Activated B cell treated with CpG ODN at 0.5 μM for 24 hours (primary cell): ENCODE measurements at places on chromosomes 16 and 17. TPM values are rescaled to one million over a fixed set of nuclear protein-coding genes. Genes with fewer than 3 reads are reported as not detected.

- DNase-seq, result no peak
- H3K36me3 ChIP-seq, result peaks cover 16% of the 10 kb centered on the region
- peak overlapping the region; percentile 66 for H3K4me3 ChIP-seq
These were observed 53.8 kb upstream of the SLC25A19 start for GRCh38 chr17:75342996-75343395.

DNA sequence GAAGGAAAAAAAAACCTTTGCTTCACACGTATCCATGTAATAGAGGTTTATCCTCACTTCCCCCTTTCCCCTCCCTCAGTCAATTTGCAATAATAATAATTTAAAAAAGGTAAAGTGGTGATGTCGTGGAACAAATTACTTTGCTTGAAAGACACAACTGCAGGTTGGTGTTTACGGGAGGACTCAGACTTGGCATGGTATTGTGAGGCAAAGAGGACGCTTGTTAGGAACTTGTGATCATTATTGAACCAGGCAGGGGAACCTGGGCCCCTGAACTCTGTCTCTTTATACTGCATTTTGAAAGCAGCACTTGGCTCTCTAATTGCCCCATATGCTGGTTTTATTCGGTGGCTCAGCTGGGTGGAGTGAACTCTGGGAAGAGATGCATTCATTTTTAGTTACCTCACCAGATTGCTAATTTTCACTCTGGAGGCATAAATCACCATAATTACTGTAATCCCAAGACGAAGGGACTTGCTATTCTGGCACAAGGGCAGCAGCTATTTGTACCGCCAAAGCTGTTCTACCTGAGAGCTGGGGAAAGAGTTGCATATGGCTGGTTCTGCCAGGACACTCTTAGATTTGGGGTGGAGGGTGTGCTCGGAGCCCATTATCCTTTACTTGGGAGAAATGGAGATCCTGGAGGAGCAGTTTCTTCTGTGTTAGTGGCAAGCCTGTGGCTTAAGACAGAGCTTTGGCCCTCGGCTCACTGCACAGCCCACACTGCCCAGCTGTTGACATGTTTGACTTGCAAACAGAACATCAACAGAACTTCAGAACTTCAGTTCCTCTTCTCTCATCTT is 5.7 kb upstream of the DHX8 start:
- no peak for DNase-seq
- H3K4me1 ChIP-seq, result peaks cover 1% of the 10 kb centered on the region
- H3K4me3 ChIP-seq, result no peak overlapping the region
- no peak overlapping the region for H3K27ac ChIP-seq

GRCh38 chr17:44502598-44503146 is 534 bp downstream of the GPATCH8 start:
- no peak for DNase-seq
- H3K36me3 ChIP-seq, result peaks cover 14% of the 10 kb centered on the region
- peak overlapping the region; percentile 95 for H3K27ac ChIP-seq
- peak overlapping the region; percentile 98 for H3K4me3 ChIP-seq
- H3K4me1 ChIP-seq, result peaks cover 45% of the 10 kb centered on the region

DNA sequence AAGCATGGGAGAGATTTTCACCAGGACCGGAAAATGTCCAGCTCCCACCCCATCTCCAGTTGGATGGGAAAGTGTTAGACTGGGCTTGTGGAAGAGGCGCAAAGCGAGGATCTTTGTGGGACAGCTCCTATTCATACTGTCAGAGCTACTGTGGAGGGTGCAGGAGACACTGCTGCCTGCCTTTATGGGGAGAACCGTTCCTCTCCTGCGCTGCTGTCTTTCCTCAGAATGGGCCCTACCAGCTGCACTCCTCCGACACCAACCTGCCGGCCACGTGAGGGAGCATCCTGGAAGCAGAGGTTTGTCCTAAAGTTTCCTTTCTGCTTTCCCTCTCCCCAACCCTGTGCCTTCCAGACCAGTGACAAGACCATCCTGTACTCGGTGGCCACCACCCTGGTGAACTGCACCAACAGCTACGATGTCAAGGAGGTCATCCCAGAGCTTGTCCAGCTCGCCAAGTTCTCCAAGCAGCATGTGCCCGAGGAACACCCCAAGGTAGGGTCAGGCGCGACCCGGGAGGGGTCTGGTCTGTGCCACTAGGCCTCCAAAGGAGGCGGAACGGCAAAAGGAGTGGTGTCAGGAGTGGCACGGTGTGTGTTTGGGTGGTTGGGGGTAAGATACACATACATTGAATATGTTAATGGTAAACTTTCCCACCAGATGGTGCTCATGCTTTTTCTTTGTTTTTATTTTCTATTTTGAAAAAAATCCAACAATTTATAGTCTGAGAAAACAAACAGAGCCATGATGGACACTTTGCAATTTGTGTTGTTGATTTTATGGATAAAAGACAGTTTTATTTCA is 23.0 kb downstream of the SLC35G3 start:
- no peaks in the 10 kb centered on the region for H3K36me3 ChIP-seq
- no peak for DNase-seq
- peaks cover 16% of the 10 kb centered on the region for H3K27me3 ChIP-seq
- H3K4me1 ChIP-seq, result no peaks in the 10 kb centered on the region
- no peak overlapping the region for H3K27ac ChIP-seq

GRCh38 chr16:28986492-28986891 is 1.6 kb downstream of the LAT start:
- H3K27me3 ChIP-seq, result no peaks in the 10 kb centered on the region
- H3K36me3 ChIP-seq, result peaks cover 46% of the 10 kb centered on the region
- DNase-seq, result no peak
- no peak overlapping the region for H3K27ac ChIP-seq
- no peak overlapping the region for H3K4me3 ChIP-seq

The CCDC144A gene
- 2.3 and 3.0 TPM in 2 replicates for total RNA-seq

The PERCC1 gene
- 0.24 and 0.33 TPM in 2 replicates for total RNA-seq

The CA7 gene
- not detected in 2 replicates for total RNA-seq

The UMOD gene
- not detected in 2 replicates for total RNA-seq

- H3K4me3 ChIP-seq, result no peak overlapping the region
- no peak overlapping the region for H3K27ac ChIP-seq
- no peaks in the 10 kb centered on the region for H3K4me1 ChIP-seq
- no peaks in the 10 kb centered on the region for H3K36me3 ChIP-seq
- H3K27me3 ChIP-seq, result no peaks in the 10 kb centered on the region
- no peak for DNase-seq
These were observed 110.8 kb upstream of the DNAH9 start for GRCh38 chr17:11487469-11487868.

DNA sequence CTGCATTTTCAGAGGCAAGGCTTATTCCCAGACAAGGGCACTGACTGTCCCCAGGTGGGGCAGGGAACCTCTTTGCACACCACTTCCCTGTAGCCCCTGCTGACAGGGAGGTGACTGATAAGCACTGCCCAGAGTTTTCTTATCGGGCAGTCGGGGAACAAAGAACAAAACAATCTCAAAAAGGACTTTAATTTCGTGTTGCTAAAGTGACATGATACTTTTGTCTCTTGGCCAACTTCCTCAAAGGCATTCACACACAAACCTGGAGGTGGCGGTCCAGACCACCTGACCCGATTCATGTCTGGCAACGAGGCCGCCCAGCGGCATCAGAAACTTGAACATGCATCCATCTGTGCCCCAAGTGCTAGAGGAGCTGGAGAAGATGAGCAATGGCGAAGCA is 28.9 kb downstream of the ZDHHC7 start:
- H3K36me3 ChIP-seq, result peaks cover 78% of the 10 kb centered on the region
- H3K4me1 ChIP-seq, result no peaks in the 10 kb centered on the region
- H3K4me3 ChIP-seq, result no peak overlapping the region
- no peak overlapping the region for H3K27ac ChIP-seq
- no peaks in the 10 kb centered on the region for H3K27me3 ChIP-seq

The GRAP gene
- total RNA-seq, result 31.5 and 39.2 TPM in 2 replicates

- no peak overlapping the region for H3K27ac ChIP-seq
- H3K4me3 ChIP-seq, result no peak overlapping the region
- H3K36me3 ChIP-seq, result no peaks in the 10 kb centered on the region
These were observed 6.9 kb upstream of the CHMP6 start for GRCh38 chr17:80984749-80985148.

The PFAS gene
- 121 and 126 TPM in 2 replicates for total RNA-seq

DNA sequence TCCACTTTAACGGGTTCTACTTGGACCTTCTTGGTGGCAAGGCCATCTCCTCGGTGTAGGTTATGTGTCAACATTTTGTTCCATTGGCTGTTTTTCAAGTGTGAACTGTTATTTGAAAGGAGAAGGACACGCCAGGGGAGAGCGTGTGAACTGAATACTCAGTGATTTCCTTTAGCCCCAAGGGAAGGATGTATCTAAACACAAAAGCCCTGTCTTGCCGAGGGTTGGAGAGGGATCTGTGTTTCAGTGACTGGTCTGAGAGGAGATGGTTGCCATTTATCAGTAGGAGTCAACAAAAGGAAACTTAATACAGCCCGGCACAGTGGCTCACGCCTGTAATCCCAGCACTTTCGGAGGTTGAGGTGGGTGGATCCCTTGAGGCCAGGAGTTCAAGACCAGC is 50.0 kb downstream of the USP10 start:
- peaks cover 37% of the 10 kb centered on the region for H3K36me3 ChIP-seq
- no peak overlapping the region for H3K4me3 ChIP-seq
- DNase-seq, result no peak
- no peak overlapping the region for H3K27ac ChIP-seq
- H3K27me3 ChIP-seq, result no peaks in the 10 kb centered on the region

DNA sequence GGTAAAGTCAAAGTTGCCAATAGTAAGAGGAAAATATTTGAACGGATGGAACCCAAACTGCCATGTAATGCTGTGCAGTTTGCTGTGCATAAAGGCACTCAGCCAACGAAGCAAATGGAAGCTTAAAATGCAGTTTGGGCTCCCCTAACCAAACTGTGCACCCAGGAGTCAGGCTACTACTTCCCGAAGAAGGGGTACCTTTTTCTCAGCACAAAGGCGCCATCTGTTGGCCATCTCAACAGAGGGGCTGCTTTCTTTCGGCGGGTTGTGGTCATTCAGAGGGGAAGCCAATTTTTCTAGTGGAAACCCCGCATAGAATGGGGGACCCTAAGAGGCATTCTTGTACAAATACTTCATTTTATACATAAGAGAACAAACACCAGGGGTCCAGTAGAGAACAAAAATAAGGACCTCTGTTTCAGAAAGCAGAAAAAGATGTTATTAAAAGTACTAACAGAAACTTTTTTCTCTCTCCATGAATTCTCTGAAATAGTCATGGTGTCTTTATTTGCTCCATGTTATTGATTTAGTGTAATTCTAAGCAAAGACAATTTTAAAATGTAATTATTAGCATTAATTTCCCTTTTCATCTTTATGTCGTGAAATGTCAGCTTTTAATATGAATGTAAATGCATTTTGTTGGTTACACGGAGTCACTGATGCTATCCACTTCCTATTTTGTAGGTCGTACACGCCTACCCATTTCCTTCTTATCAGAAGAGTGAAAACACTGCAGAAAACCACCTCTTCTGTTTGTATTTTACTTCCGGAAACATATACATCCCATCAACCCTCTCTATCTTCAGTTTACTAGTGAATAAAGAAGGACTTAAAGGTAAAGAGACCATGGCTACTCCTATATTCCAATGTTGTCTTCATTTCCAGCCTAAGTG is 453.3 kb downstream of the KCNJ2 start:
- no peak overlapping the region for H3K27ac ChIP-seq
- no peaks in the 10 kb centered on the region for H3K36me3 ChIP-seq
